ENCODE measurements at places on chromosomes 12 and 14. TPM values are rescaled to one million over a fixed set of nuclear protein-coding genes. Genes with fewer than 3 reads are reported as not detected.

Gene CLEC1B
- not detected for total RNA-seq

Gene GUCY2C
- not detected for total RNA-seq

Gene SYNDIG1L
- total RNA-seq, result 2.5 TPM

Gene ABCD2
- total RNA-seq, result 0.40 TPM

Gene RPGRIP1
- under 0.01 TPM for total RNA-seq

Gene EPYC
- total RNA-seq, result not detected

Gene AICDA
- not detected for total RNA-seq

Gene SERPINA9
- not detected for total RNA-seq

Gene TSPAN11
- total RNA-seq, result 11.8 TPM

Gene CISTR
- not detected for total RNA-seq

Gene GPR137C
- 1.7 TPM for total RNA-seq

Gene C12orf50
- not detected for total RNA-seq

Gene CCDC197
- total RNA-seq, result not detected

Gene MAP1LC3B2
- 0.26 TPM for total RNA-seq

Gene RNASE8
- total RNA-seq, result not detected
